Heart right ventricle (tissue), 16 donors: ENCODE measurements at places on chromosomes 16 and 17. TPM values are rescaled to one million over a fixed set of nuclear protein-coding genes. Genes with fewer than 3 reads are reported as not detected.

DNA sequence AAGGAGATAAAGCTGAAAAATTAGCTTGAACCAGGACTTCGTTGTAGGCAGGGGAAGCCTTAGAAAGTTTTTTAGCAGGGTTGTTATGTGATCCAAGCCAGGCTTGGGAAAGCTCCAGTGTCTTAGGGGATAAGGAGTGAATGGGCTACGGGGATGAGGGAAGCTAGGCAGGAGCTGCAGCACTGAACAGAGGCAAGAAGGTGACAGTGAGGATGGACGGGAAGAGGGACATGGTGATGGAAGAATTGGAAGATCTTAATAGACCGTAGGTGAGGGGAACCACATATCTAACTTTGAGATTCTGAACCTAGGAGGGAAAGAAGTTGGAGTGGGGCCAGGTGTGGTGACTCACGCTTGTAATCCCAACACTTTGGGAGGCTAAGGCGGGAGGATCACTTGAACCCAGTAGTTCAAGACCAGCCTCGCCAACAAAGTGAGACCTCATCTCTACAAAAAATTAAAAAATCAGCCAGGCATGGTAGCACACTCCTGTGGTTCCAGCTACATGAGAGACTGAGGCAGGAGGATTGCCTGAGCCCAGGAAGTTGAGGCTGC is 3.2 kb downstream of the RHBDL3 start:
- DNase-seq, result no peak
- H3K36me3 ChIP-seq, result no peaks in the 10 kb centered on the region
- H3K4me1 ChIP-seq, result peaks cover 23% of the 10 kb centered on the region

- no peak overlapping the region for H3K27ac ChIP-seq
- H3K27me3 ChIP-seq, result no peaks in the 10 kb centered on the region
- DNase-seq, result no peak
- no peaks in the 10 kb centered on the region for H3K4me1 ChIP-seq
- no peak overlapping the region for H3K4me3 ChIP-seq
- peaks cover 30% of the 10 kb centered on the region for H3K36me3 ChIP-seq
Measured at GRCh38 chr16:27703545-27703944, 153.6 kb downstream of the KATNIP start.

The CSH2 gene
- total RNA-seq, result not detected

The TBC1D3I gene
- total RNA-seq, result not detected

The DNASE1L2 gene
- total RNA-seq, result 0.15 TPM

GRCh38 chr17:45243750-45244149 is 18.1 kb downstream of the SPATA32 start:
- H3K4me1 ChIP-seq, result peaks cover 23% of the 10 kb centered on the region
- no peaks in the 10 kb centered on the region for H3K36me3 ChIP-seq
- H3K4me3 ChIP-seq, result no peak overlapping the region
- H3K27me3 ChIP-seq, result no peaks in the 10 kb centered on the region
- no peak overlapping the region for H3K27ac ChIP-seq

DNA sequence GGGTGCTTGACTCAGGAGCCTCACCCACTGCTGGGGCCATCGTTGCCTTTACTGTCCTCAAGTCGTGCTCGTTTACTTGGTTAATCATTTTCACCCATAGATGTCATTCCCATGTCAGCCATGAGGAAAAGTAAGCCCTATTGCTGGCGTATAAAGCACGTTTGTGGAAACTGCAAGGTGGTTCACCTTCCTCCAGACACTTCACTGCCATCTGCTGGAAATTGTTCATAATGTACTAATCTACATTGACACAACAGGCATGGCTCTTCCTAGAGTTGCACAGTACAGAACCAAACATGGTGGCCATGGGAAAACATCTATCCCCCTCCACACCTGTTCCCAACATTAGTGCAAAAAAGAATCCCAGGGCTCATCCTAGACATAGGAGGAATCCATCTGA is 116.6 kb downstream of the ZNF18 start:
- H3K27ac ChIP-seq, result no peak overlapping the region
- no peaks in the 10 kb centered on the region for H3K27me3 ChIP-seq
- no peaks in the 10 kb centered on the region for H3K36me3 ChIP-seq
- H3K4me1 ChIP-seq, result no peaks in the 10 kb centered on the region
- H3K4me3 ChIP-seq, result no peak overlapping the region

The SCGB1C2 gene
- total RNA-seq, result not detected

The EEF2K gene
- 24.0 TPM for total RNA-seq

The FOXF1 gene
- total RNA-seq, result 0.21 TPM

- H3K27ac ChIP-seq, result no peak overlapping the region
- H3K4me3 ChIP-seq, result no peak overlapping the region
- no peaks in the 10 kb centered on the region for H3K27me3 ChIP-seq
Measured at GRCh38 chr16:85594978-85595661, 18.0 kb upstream of the GSE1 start.

DNA sequence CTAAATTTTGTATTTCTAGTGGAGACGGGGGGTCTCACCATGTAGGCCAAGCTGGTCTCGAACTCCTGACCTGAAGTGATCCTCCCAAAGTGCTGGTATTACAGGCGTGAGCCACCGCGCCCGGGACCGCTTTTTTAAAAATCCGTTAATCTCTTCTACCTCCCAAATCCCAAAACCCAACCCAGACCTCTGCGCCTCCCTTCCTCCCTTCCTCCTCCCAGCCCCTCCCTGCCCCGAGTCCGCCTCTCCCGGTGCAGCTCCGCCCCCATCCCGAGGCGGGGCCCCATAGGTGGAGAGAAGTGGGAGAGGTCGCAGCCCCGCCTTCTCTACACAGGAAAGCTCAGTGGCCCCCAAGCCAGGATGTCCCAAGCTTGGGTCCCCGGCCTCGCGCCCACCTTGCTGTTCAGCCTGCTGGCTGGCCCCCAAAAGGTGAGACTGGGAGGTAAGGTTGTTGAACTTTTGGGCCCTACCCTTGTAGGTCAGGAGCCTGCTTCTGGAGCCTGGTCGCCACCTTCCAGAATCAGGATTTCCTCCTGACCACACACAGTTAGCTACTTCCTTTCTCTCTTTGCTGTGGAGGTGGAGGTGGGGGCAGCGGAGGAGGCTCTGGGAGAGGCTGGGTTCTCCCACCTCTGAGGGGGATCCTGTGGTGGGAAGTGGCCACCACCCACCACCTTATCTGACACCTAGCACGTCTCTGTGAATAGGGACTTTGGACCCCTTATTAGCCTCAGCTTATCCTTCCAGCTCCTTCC is at the start of gene TMEM92:
Gene TMEM92 (plus strand): TSS at position 325 of the 755 bp plus-strand sequence. CDS start 36 bp downstream, at position 361.
- DNase-seq, result no peak
- no peak within 1 kb of the TSS for H3K27ac ChIP-seq
- peaks cover 31% of the 10 kb centered on the region for H3K27me3 ChIP-seq
- H3K36me3 ChIP-seq, result no peaks in the 10 kb centered on the region

GRCh38 chr17:14458724-14459123 is 157.8 kb downstream of the HS3ST3B1 start:
- DNase-seq, result no peak
- H3K36me3 ChIP-seq, result no peaks in the 10 kb centered on the region
- H3K27ac ChIP-seq, result no peak overlapping the region
- H3K4me3 ChIP-seq, result no peak overlapping the region
- H3K4me1 ChIP-seq, result no peaks in the 10 kb centered on the region

DNA sequence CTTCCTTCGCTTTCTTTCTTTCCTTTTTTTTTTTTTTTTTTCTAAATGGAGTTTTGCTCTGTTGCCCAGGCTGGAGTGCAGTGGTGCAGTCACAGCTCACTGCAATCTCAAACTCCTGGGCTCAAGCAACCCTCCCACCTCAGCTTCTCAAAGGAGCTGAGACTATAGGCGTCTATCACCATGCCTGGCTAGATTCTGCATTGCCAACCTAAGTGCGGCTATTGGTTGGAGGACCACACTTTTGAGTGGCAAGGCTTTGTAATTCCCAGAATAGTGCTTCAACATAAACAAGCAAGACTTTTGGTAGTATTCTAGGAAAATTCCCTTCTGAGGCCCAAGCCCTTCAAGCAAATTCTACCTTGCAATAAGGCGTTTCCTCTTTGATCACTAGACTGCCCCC is 107.8 kb downstream of the YPEL2 start:
- H3K4me1 ChIP-seq, result peaks cover 61% of the 10 kb centered on the region
- H3K4me3 ChIP-seq, result no peak overlapping the region
- no peaks in the 10 kb centered on the region for H3K27me3 ChIP-seq

DNA sequence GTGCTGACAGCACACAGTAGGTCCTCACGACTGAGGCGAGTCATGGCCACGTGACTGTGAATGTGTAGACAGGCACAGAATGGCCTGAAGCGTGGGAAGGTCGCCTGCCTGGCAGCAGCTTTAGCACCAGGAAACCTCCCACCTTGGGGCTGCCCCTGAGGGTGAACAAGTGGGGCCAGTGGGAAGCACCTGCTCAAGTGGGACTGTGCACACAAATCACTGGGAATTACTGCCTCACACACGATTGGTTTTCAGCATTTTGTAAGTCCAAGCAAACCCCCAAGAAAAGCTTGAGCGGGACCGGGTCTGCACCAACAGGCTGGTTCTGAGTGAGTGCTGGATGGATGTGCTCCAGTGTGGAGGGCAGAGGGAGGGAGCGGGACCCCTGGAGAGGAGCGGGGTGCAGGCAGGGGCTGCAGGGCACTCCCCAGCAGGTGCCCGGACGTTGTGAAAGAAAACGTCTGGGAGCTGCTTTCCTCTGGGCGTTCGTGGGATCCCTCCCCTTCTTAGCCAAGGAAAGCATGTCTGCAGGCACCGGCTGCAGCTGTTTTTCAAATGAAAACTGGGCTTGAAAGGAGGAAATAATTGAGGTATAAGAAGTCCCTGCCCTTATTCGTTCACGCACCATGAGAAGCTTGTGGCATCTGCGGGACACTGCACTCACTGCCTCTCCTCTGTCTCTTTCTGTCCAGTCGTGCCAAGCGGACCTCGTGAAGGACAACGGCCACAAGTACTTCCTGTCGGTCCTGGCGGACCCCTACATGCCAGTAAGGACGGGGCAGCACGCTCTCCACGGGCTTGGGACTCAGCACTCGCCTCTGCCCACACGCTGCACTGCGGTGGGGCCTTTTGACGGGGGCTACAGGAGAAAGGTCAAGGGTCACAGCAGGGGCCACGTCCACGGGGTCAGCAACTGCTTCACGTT is 111.7 kb upstream of the CHMP6 start:
- H3K4me3 ChIP-seq, result no peak overlapping the region
- peaks cover 9% of the 10 kb centered on the region for H3K4me1 ChIP-seq
- H3K27ac ChIP-seq, result no peak overlapping the region
- no peak for DNase-seq
